ENCODE measurements at places on chromosomes 11 and 22. TPM values are rescaled to one million over a fixed set of nuclear protein-coding genes. Genes with fewer than 3 reads are reported as not detected.

GRCh38 chr11:19670030-19670791 lies 42.4 kb upstream of the NAV2 start:
- DNase-seq, result no peak

DNA sequence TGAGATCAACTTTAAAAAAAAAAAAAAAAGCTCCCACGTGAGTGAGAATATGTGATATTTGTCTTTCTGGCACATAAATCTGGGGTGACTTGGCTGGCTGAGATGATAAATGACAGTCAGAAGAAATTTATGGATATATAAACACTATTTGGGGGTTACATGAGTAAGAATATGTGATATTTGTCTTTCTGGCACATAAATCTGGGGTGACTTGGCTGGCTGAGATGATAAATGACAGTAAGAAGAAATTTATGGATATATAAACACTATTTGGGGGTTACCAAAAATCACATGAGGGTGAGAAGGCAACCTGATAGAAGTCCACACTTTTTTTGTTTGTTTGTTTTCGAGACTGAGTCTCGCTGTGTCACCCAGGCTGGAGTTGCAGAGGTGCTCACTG lies 6.6 kb upstream of the TSG101 start:
- DNase-seq, result no peak

DNA sequence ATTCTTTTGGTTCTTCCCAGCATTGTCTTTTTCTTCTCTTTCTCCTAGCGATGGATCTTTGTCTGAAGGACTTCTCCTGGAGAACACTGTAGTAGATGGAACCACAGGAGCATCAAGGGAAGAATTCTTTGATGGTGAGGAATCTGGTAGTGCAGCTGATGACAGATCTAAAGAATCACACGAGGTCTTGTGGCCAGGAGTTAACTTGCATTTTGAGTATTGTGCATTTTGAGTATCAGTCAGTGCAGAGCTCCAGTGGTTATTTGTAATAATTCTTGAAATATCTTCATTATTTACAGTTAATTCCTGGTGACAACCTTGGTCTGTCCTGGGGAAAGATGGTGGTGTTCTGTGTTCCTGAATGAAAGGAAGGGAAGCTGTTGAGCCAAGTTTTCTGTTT lies 14.5 kb upstream of the POGLUT3 start:
- no peak for DNase-seq

- no peak for DNase-seq
Measured at GRCh38 chr11:19460718-19461405, 220.1 kb upstream of the E2F8 start.

- DNase-seq, result no peak
Measured at GRCh38 chr11:122843281-122844141, 5.2 kb downstream of the CRTAM start.

- no peak for DNase-seq
Measured at GRCh38 chr11:17767301-17767885, 32.8 kb downstream of the KCNC1 start.

- peak; percentile 78 for DNase-seq
Measured at GRCh38 chr22:30015229-30015797, 65.0 kb upstream of the HORMAD2 start.

- no peak for DNase-seq
Measured at GRCh38 chr22:35690001-35690400, 27.7 kb upstream of the APOL5 start.

DNA sequence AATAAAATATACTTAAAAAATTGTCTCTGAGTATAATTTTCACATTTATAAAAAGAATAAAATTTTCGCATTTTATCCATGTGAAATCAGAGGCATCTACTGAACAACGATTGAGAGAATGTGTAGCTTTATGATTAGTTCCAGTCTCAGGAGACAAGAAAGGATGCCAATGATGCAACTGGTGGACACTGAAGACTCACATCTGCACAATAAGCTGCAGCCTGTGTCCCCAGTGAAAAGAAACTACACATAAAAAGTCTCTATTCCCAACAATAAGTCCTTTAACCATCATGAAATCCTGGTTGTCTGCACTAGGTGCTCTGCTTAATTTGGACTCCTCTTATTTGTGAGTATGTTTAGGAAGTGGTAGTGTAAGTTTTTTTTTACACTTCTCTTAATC lies 22.0 kb downstream of the OR5AS1 start:
- no peak for DNase-seq

DNA sequence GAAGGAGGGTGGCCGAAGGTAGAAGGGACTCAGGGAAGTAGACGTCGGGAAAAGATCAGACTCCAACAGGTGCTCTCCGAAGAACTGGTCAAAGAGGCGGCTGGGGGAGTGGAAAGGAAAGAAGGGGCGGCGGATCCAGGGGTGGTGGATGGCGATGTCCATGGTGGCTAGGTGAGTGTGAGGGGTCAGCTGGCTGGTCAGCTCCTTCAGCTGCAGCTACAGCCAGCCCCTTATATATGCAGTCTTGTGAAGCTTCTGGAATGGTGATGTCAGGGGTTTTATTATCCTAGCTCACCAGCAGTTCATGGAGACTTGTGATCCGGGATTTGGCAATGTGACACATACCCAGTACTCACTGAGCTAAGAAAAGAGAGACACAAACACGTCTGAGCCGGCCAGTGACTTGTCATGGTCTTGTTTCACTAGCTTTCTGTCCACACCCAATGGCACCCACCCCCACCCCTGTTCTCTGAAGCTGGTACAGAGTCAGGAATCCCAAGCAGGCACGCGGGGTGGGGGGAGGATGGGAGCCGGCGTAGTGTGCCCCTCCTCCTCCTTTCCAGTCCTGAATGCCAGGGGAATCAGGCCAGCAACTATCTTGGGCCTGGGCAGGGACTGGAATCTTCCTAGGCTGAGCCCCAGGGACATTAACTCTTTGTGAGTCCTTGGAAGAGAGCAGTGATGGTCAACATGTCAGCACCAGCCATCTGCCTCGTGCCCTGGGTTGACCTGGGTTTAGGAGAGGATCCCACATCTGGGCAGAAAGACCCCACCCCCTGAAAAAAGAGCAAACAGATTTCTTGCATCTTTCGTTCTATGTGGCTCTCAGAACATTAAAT lies at the start of gene CRYAB:
Gene CRYAB, minus strand, starts transcription at position 208 of the 839 bp plus-strand sequence. Its CDS starts 46 bp downstream, at position 162.
- DNase-seq, result peak; percentile 81

DNA sequence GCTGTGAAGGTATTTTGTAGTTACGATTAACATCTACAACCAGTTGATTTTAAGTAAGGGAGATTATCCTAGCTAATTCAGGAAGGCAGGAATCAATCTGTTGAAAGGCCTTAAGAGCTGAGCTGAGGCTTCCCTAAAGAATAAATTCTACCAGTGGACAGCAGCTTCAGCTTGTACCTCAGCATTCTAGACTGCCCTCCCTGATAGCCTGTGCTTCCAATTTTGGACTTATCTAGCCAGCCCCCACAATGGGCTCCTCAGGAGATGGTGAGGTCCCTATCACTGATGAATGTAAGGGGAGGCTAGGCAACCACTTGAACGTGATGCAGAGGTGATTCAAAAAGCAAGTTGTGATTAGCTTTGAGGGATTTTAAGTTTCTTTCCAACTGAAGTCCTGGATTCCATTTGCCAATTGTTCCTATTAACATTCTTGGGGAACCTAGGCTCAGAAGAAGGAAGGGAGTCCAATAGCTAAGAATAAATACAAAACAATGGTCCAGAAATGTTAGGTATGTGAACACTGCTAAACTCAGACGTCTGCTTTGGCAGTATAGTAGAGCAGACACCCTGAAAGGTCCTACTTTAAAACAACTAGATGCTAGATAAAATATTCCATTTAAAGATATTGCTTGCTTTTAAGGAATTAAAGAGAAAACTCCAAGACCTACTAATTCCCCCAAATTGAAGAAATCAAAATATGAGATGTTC lies 404.3 kb upstream of the TENM4 start:
- no peak for DNase-seq

DNA sequence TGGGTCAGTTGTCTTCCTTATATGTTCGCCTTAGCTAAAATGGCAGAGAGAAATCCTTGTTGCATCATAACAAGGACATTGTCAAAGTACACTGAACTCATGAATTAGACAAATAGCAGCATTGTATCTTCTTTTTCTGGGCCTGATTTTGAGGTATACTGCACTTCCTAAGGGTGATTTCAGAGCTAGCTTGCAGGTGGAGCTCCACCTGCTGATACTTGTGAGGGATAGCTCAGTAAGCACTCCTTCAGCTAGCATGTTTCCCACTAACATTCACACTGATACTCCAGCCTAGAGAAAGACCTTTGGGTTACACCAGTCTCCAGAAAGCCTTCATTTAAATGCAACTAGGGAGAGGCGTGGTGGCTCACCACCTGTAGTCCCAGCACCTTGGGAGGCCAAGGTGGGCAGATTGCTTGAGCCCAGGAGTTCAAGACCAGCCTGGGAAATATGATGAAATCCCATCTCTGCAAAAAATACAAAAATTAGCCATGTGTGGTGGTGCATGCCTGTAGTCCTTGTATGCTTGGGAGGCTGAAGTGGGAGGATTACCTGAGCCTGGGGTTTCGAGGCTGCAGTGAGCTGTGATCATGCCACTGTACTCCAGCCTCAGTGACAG lies 29.8 kb downstream of the JAM3 start:
- no peak for DNase-seq

DNA sequence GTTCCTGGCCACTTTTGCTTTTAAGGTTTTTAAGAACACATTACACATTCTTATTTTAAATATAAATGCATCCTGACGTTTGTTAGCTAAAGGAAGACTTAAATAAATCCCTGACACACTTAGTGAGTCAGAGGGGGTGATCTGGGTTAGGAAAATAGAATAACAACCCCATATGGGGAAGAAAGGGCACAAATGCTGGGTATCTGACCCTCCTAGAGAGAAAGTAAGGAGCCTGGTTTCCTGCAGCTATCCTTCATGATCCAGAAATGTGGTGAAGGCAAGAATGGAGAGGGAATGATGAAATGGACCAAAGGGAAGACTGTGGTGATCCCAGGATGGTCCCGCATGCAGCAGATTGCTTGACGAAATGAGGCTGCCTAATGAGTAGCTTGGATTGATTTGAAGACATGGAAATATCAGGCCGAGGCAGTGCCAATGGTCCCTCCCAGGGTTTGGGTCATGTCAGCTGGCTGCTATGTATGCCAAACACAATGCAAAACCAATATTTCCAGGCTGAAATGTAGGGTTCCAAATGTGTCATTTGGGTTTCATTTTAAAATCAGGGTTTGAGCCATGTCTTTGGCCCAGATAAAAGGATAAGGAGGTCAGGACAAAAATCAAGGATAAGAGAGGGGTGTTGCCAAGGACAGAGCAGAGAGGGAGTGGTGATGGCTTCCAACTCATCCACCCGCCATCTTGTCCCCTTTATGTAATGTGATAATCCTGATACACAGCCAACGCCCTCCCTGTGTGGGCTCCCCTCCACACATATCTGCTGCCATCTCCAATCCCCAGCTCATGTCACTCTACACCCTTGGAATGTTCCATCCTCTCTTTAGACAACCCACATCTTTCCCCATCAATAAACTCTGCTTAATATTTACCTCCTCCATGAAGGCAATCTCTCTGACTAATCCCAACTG lies 135.1 kb upstream of the PITPNB start:
- no peak for DNase-seq

- no peak for DNase-seq
Measured at GRCh38 chr11:72665911-72666472, 8.2 kb downstream of the PDE2A start.

- no peak for DNase-seq
Measured at GRCh38 chr11:110026858-110027626, 66.2 kb upstream of the ZC3H12C start.

DNA sequence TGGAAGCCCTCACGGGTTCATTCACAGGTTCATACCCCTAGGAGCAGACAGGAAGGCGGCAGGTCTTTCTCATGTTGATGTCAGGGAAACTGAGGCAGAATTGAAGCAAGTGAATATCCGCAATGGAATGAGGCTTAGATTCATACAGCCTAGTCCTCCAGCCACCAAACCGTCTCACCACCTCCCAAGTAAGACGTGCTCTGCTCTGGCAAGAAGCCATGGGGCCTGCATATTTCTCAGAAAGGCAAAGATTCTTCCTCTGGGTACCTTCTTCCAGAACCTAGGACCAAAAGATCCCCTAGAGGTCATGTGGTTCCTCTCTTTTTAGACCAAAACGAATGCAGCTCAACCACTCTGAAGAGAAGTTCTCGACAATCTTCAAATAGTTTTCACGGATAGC lies 1.7 kb downstream of the AP1B1 start:
- DNase-seq, result no peak

DNA sequence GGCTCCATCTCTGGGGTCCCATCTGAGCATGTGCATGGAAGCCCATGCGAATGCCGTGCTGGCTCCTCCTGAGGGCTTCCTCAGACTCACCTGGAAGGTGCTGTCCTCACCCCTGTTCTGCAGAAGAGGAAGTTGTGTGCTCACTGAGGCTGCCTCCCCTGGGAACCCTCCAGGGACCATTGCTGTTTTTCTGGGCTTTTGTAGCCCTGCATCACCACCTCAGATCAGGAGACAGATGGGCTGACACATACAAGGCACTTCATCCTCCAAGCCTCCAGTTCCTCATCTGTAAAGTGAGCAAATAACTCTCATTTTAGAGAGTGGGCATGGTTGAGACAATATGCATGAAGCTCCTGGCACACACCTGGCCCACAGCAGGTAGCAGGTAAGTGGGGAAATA lies 12.1 kb upstream of the LRRC32 start:
- no peak for DNase-seq

- DNase-seq, result peak; percentile 38
Measured at GRCh38 chr11:26078231-26078821, 253.6 kb upstream of the ANO3 start.

DNA sequence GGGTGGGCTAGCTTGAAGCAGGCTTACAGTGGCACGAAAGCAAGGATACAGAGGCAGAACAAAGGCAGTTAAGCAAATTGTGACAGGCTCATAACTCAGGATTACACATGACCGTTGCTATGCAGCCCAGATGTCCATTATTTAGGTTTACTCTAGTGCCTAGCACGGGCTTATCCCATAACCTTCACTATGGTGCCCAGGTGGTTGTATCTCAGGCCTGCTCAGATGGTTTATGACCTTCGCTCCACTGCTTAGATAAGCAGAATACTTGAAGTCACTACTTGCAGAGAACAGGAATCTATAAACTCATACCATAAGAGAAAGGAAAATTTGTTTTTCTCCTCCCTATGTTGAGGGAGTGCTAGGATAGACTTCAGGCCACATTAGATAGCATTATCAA lies 9.0 kb downstream of the OR6M1 start:
- no peak for DNase-seq

DNA sequence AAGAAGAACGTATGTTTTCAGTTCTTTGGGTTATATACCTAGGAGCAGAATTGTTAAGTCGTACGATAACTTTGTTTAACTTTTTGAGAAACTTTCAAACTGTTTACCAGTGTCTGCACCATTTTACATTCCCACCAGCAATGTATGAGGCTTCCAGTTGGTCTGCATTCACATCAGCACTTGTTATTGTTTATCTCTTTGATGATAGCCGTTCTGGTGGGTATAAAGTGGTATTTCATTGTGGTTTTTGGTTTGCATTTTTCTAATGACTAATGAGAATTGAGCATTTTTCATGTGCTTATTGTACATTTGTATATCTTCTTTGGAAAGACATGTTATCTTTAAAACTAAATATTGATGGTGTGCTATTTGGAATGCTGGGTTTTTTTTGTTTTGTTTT lies 59.8 kb downstream of the KDM2A start:
- no peak for DNase-seq

TREH gene
- polyA plus RNA-seq, result 0.09 TPM

MPEG1 gene
- not detected for polyA plus RNA-seq

PRRG4 gene
- polyA plus RNA-seq, result 4.1 TPM

INPP5J gene
- 1.1 TPM for polyA plus RNA-seq

TCN2 gene
- polyA plus RNA-seq, result 1.6 TPM

OR5M11 gene
- polyA plus RNA-seq, result not detected

CECR2 gene
- polyA plus RNA-seq, result not detected

OR2D2 gene
- polyA plus RNA-seq, result not detected

HPX gene
- polyA plus RNA-seq, result 0.38 TPM

PIK3IP1 gene
- polyA plus RNA-seq, result 4.6 TPM

SCARF2 gene
- 0.25 TPM for polyA plus RNA-seq

TBX10 gene
- polyA plus RNA-seq, result not detected

Measured in foreskin keratinocyte (primary cell).